ENCODE measurements at places on chromosomes 7 and 10. TPM values are rescaled to one million over a fixed set of nuclear protein-coding genes. Genes with fewer than 3 reads are reported as not detected.
A peak's percentile ranks its signal among the peaks of the same experiment; 100 is the strongest.

WDR11 gene
- total RNA-seq, result 62.2 TPM

HOXA5 gene
- total RNA-seq, result 20.1 TPM

GRCh38 chr7:118079369-118079768 lies 104.6 kb upstream of the LSM8 start:
- no peak for DNase-seq

- no peak for DNase-seq
Observed at GRCh38 chr10:68566351-68566750, 6.2 kb downstream of the TET1 start.

DNA sequence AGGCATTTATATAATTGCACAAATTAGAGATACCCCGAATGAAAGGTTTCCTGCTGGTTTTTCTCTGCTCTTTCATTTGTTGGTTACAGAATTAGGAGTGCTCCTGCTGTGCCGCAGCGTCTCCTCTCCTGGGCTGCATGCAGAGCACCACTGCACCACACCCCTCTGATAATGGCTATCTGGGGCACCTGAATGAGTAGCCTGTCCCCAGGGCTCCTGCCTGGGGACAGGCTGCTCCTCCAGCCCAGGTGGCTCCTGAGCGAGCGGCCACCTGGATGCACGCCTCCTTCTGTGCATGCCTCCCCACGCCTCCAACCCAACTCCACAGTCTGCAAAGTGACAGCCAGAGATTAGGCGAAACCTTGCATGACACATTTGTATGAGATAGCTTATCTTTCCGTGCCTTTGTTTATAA lies 242.6 kb upstream of the FZD8 start:
- no peak for DNase-seq

C10orf67 gene
- total RNA-seq, result 1.2 TPM

- DNase-seq, result no peak
Observed at GRCh38 chr10:92692080-92692671, 2.4 kb downstream of the HHEX start.

DNA sequence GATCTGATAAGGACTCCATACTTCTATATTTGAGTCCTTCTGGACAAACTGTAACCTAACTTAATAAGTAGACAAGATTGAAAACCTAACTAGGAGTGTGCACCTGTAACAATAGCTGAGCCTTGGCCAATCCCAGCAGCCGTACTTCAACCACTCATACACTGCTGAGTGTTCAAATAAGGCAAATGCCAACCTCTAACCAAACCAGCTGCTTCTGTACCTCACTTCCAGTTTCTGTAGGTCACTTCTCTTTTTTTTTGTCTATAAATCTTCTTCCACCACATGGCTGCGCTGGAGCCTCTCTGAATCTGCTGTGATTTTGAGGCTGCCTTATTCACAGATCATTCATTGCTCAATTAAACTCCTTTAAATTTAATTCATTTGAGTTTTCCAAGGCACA lies 753.2 kb downstream of the DNAJB9 start:
- no peak for DNase-seq

DNA sequence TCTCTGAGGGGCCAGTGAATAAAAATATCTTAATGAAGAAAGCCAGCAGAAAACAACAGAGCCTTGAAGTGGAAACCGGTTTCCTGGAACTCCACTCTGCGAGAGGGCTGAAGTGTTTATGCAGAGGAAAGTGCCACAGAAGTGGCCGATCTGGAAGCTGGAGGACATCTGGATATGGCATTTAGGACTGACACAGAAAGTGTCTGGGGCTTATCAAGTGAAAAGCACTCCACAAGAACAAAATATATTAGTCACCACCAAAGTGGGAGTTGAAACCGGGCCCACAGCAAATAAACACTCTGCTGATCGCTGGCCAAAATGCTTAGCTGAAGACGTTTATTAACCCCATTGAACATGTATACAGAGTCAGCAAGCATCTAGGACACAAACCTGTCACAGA lies 7.8 kb downstream of the NOD1 start:
- DNase-seq, result no peak

- peak; percentile 60 for DNase-seq
Observed at GRCh38 chr7:30931161-30931928, 19.7 kb downstream of the AQP1 start.

LRIT1 gene
- total RNA-seq, result not detected

GRCh38 chr7:121714559-121715303 lies 158.2 kb upstream of the PTPRZ1 start:
- DNase-seq, result no peak

- peak; percentile 49 for DNase-seq
Observed at GRCh38 chr10:130027716-130028464, 63.8 kb upstream of the EBF3 start.

- DNase-seq, result no peak
Observed at GRCh38 chr10:819326-819725, 112.2 kb downstream of the LARP4B start.

DNA sequence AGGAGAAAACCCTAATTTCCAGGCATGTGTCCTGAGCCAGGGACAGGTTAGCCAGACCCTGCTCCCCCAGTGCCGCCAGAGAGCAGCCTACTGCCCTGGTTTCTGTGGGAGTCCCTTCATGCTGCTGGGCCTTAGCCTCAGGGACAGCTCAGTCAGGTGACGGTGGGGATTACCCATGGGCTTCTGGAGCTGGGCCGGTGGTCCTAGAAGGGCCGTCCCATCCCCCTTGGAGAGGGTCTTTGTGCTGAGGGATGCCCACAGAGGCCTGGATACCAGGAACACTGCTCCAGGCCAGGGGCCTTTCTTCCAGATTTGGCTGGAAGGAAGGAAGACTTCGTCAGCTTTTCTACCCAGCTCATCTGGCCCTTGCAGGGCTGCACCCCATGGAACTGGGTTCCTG lies 71.4 kb upstream of the ZNF722 start:
- DNase-seq, result no peak

ARHGEF5 gene
- 12.8 TPM for total RNA-seq

GRCh38 chr10:51340845-51341610 lies 266.7 kb downstream of the PRKG1 start:
- no peak for DNase-seq

CUBN gene
- total RNA-seq, result 27.6 TPM

DNA sequence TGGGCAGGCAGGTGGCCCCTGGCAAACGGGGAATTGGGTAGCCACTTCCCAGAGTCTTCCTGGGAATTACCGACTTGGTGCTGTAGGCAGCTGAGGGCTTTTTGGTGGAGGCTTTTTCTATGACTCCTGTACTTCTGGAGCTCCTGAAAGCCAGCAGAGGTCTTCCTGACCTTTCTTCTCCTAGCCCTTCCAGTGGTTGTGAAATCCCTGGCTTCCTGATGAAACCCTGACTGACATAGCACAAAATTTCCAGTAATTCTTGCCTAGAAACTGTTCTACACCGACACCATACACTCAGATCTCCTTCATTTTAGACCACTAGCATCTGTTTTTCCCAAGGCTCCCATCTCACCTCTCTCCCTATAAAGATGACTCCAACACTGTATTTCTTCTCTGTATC lies 120.2 kb downstream of the STRA8 start:
- no peak for DNase-seq

DNA sequence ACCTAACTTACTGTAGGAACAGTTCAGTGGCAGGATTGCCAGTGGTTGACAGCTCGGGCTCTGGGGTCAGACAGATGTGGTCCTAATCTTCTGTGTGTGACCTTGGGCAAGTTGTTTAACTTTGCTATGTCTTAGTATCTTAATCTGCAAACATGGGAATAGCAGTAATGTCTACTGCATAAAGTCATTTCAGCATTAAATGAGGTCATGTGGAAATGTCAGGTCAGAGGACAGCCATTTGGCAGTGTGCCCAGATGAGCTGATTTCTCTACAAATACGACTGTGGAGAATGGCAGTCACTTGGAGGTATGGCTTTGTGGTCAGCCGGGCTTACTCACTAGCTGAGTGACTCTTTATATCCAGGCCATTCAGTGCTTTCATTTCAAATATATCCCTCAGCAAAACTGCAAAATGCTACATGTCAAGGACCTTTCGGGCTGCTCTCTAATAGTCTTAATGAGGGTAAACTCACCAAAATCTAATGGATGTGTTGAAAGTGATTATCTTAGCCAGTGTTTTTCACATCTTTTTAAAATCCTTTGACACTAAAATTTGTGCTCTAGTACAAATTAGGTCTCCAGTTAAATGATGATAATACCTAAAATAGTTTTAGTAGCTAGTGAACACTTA lies 171.4 kb downstream of the ST7 start:
- peak; percentile 83 for DNase-seq

DNA sequence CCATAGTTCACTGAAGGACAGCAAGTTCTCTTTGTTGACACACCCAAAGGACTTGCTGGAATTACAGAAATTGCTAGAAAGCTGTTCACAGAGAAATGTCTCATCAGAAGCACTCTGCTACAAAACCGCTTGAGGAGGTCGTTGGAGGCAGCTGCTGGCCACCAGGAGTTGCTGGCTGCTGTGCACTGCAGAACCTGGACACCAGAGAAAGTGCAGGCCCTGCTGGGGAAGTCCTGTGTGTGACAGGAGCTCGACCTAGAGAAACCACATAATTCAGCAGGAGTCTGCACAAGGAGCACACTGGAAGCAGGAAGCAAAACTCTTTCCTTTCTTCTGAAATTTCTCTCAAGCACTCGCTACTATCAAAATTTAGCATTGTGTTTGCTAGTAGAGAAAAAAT lies 461.5 kb upstream of the GHITM start:
- no peak for DNase-seq

PPP1R3C gene
- total RNA-seq, result 10.9 TPM

DNA sequence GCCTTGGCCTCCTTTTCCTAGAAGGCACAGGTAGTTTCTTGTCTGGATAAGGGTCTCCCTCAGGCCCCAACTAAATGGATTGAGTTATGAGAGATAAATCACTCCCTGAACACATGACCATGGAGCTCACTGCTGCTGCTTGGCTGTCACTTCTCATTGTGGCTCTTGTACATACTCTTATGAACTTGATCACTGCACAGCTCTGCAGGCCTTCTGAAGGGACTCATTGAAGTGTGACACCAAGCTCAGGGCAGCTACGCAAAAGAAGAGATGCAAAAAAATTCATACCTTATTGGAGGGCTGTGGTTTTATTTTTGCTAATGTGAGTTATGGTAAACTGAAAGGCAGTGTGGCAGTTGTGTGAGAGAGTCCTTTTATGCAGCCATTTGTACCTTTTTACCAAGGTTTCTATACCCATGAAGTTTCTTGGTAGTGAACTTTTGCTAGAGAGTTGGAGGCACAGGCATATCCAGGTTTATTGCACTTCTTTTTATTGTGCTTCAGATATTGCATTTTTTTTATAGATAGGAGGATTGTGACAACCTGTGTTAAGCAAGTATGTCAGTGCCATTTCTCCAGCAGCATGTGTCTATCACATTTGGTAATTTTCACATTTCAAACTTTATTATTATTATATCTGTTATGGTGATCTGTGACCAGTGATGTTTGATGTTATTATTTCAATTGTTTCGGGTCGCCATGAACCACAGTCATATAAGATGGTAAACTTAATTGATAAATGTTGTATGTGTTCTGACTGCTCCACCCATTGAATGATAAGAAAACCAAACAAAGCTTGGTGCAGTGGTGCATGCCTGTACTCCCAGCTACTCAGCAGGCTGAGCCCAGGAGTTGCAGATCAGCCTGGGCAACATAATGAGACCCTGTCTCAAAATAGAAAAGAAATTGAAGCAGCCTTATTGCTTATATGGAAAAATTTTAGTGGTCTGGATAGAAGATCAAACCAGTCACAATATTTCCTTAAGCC lies 100.6 kb downstream of the LRRC4 start:
- DNase-seq, result no peak

- no peak for DNase-seq
Observed at GRCh38 chr7:102208826-102209225, 77.8 kb upstream of the SH2B2 start.
